ENCODE measurements at places on chromosomes 4 and X.
A peak's percentile ranks its signal among the peaks of the same experiment; 100 is the strongest.

DNA sequence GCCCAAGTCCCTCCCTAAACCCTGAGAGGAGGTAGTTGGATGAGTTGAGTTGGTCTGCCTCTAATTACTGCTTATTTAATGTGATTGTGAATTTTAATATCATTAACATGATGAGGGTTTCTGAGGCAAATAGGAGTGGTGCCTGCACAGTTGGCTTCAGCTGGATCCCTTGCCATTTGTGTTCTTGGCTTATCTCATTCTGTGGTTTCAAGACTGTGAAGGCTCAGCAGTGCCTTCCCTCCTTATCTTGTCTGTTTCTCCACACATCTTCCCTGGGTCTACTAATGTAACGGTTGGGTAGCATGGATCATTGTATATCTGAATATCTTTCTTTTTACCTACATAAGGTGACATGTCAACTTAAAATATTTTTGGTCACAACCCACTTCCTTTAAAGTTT lies 1.6 kb upstream of the SLC10A4 start:
- no peak for DNase-seq

DNA sequence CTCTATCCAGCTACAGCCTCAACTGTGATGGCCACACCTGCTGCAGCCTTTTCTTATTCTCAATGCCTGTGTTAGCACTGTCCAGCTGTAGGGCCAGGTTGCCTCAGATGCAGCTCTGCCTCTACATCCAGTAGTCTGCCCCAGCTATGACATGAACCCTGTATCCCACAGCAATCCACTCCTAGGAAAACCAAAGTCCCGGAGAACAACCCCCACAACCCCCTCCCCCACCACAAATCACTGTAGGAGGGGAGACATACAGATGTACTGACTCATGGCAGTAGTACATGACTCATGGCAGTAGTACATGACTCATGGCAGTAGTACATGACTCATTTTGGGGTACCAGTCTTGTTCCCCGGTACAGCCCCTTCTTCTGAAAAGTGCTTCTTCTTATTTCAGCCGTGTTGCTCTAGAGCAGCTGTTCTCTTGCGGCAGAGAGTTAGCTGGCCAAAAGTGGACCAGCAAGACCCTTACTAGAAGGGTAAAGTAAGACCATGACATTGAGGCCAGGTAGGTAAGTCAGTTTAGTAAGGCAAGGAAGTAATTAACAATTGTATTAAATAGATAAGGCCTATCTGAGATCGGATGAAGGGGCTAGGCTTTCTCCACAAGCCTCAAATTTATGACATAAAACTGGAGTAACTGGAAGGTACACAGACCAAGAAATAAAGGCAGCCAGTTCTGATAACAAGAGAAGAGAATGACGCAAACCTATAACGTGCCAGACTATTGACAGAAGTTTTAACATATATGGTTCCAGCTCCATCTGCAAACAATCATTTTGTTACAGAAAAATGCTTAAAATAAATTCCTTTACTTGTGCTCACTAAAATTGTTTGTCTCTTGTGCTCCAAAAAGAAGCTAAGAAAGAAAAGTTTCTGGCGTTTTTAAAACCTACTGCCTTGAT lies 221.4 kb downstream of the TACR3 start:
- no peak for DNase-seq

DNA sequence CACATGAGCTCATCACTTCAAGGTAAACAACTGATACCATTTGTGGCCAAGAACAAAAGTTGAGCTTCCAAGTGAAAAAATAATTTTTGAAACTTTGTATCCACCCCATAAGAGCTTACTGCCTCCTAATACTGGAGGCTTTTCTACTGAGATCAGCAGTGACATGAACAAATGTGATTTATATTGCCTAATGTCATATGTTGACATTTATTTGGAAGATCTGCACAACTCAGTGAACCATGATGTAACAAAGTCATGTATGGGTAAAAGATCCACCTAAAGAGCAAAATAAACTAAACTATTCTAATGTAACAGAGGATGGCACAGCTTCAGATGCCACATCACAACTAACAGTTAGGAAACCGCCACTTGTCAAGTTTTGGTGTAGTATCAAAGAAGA lies 65.8 kb downstream of the AFAP1 start:
- DNase-seq: no peak

GRCh38 chr4:108774809-108775530 lies 12.1 kb upstream of the ETNPPL start:
- peak; percentile 37 for DNase-seq

- DNase-seq: no peak
These were observed 22.4 kb downstream of the PCDH18 start for GRCh38 chr4:137509855-137510282.

DNA sequence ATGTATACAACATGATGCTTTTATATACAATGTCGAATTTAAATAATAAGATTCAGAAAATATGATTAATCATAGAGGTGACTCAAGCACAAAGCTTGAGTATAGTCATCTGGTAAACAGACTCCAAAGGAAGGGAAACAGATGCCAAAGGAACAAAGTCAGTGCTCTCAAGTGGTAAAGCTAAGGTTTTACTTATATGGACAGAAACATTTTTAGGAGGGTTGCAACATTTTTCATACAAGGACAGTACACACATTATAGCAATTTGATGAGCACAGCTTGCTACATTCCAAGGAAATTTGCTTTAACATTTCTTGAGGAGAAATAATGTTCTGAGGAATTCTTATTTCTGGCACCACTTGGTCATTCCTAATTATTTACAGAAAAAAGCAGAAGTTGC lies 333.4 kb upstream of the AADAT start:
- no peak for DNase-seq

DNA sequence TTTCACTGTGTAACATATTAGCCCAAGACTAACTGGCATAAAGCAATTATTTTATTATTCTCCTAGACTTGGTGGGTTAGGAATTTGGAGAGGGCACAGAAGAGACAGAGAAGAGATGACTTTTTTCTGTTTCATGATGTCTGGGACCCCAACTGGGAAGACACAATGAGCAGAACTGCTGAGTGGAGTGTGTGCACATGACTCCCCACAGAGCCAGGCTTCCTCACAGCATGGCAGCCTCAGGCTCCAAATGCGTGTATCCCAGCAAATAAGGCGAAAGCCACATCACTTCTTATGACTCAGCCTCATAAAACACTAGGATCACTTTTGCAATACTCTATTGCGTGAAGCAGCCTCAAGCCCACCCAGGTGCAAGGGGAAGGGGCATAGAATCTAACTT lies 68.4 kb downstream of the MFAP3L start:
- no peak for DNase-seq

DNA sequence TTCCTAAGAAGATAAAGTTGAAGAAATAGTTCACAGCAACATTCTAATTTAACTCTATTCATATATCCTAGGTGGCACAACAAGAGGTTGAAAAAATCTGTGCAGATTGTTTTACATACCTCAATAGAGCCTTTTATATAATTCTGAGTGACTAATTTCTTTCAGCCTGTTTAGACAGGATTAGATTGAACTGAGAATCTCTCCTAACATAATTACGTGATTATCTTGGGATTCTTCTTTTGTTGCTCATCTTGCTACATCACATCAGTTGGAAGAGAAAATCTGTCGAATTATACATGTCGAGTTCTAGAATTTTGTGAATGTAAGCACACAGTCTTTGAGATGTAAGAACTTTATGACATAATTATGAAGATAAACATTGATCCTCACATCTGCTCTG lies 1873.7 kb upstream of the IGFBP7 start:
- no peak for DNase-seq

- DNase-seq: no peak
These were observed 101.1 kb downstream of the ENOX2 start for GRCh38 chrX:130801901-130802300.

DNA sequence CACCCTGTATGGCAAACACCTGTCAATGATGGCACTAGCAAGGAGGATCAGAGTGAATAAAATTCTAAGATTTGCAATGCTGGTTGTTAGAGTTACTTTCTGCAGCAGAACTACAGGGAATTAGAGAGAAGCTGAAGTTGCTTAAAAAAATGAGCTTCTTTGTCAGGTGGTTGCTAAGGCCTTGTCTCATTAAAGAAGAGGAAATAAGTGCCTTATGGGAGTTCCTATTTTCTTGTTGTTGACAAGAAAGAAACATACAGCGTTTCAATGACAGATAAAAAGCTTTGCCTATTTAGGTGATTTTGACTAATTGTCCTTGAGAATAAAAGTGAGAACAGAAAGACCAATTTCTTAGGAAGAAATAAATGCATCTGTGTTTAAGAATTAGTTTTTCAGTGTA lies 106.0 kb upstream of the ARHGAP24 start:
- DNase-seq: no peak
